ENCODE measurements at places on chromosomes 5 and 9.

DNA sequence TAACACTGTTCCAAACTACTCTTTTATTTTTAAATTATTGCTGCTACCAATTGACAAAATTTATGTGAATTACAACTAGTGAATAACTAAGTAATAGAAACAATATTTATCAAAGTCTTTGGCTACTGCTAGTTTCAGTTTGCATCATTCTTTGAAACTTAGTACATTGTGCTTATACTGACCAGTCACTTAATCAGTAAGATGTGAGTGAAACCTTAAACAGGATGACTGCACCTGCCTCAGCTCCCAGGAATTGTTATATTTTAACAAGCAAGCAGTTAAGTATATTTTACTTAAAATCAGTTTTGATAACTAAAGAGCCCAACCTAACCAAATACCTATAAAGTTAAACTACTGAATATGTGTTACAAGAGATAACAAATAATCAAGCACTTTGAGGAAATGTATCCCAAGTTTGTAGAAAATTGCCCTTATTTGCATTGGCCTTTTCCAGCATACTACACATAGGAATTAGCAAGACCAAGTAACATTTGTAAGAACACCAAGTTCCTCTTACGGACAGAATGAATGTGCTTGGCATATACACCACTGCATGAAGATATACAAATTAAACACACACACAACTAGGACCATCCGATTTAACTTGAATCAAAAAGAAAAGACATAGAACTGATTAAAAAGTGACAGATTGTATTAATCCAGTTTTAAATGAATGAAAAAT lies 545.5 kb upstream of the DAB2 start:
- DNase-seq, result no peak

DNA sequence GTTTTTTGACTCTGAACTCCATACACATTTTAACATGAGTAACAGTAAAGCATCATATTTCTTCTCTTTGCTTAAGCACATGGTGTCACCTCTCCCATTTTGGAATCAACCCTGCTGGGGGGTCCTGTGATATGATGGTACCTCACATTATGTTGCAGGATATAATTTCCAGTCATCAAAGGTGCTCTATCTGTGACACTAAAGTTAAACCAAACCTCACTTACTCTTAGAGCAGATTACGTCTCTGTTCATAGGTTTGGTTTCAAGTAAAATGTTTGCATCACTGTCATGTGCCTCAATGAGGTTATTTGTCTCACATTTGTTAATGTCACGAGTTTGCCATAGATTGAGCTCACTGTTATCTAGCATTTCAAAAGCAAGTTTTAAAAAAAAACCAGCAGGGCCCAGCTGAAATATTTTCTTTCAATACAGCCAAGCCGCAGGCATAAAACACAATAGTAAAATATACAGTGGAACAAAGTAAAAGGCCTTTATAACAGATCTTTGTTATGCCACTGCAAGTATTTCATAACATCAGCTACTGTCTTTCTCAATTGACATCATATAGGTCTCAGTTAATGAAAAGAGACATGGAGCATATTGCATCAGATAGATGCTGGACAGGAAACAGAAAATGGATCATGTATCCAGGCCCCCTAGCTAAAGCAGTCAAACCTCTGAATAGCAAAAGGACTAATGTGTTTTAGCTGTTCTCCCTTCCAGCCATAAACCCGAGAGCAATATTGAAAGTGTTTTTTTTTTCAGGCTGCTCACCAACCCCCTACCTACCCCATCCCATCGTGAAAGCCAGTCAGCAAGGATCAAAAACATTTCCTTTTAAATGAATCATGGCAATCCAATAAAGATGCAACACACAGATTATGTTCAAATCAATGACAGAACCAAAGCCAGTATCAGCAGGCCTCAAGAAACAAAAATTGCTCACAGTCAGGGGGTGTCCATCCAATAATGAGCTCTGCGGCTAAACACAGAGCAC lies 182.1 kb upstream of the ITGA1 start:
- DNase-seq, result no peak

GRCh38 chr5:6568889-6569288 lies 64.0 kb downstream of the NSUN2 start:
- DNase-seq, result no peak

GRCh38 chr9:134283111-134283515 lies 43.1 kb upstream of the RXRA start:
- no peak for DNase-seq

GRCh38 chr5:108541836-108542235 lies 159.9 kb upstream of the FBXL17 start:
- no peak for DNase-seq

Measured in NCI-H146 (cell line).